Smooth muscle cell of the umbilical artery (primary cell): ENCODE measurements at places on chromosomes 4 and X. TPM values are rescaled to one million over a fixed set of nuclear protein-coding genes. Genes with fewer than 3 reads are reported as not detected.

The TMPRSS11A gene
- not detected in 2 replicates for total RNA-seq

The PNMA6F gene
- total RNA-seq, result not detected in 2 replicates

The GJB1 gene
- not detected in 2 replicates for total RNA-seq

The THAP6 gene
- 17.5 and 18.7 TPM in 2 replicates for total RNA-seq

The SPCS3 gene
- 145 and 155 TPM in 2 replicates for total RNA-seq

The GATA1 gene
- total RNA-seq, result not detected in 2 replicates

The HMX1 gene
- not detected in 2 replicates for total RNA-seq

The MTNR1A gene
- 0.23 TPM in 1 of 2 replicates, not detected in the other for total RNA-seq

The CYSLTR1 gene
- total RNA-seq, result not detected in 2 replicates

The MED28 gene
- total RNA-seq, result 7.8 and 10.1 TPM in 2 replicates

The RNF150 gene
- 1.0 and 2.4 TPM in 2 replicates for total RNA-seq

The UGT8 gene
- total RNA-seq, result 0.05 TPM in 1 of 2 replicates, not detected in the other

The FATE1 gene
- not detected in 2 replicates for total RNA-seq

The CT45A5 gene
- total RNA-seq, result not detected in 2 replicates

The FAM9C gene
- total RNA-seq, result not detected in 2 replicates

The CT45A2 gene
- total RNA-seq, result not detected in 2 replicates

The TRIM75 gene
- not detected in 2 replicates for total RNA-seq

The KLHL4 gene
- total RNA-seq, result 6.8 and 7.1 TPM in 2 replicates

The DCX gene
- not detected in 2 replicates for total RNA-seq

The FDCSP gene
- total RNA-seq, result 0.59 TPM in 1 of 2 replicates, not detected in the other

The OTC gene
- not detected in 2 replicates for total RNA-seq
